ENCODE measurements at places on chromosomes 11 and 22.

DNA sequence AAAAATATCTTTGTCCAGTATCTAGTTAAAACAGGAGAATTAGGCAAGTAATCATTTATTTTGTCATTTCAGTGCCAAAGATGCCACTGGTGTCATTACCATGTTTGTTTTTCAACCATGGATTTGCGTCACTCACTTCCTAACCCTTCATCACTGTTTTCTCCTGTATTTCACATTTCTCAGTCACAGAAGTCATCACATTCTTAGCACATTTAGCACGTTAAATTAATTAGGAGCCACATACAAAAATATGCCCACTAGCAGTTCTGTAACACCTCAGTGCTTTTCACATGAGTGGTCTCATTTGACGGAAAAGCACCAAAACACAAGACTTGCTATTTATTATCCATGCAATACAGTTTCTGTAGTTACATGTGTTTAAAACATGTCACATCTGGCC lies 546.0 kb downstream of the METTL15 start:
- no peak for DNase-seq

DNA sequence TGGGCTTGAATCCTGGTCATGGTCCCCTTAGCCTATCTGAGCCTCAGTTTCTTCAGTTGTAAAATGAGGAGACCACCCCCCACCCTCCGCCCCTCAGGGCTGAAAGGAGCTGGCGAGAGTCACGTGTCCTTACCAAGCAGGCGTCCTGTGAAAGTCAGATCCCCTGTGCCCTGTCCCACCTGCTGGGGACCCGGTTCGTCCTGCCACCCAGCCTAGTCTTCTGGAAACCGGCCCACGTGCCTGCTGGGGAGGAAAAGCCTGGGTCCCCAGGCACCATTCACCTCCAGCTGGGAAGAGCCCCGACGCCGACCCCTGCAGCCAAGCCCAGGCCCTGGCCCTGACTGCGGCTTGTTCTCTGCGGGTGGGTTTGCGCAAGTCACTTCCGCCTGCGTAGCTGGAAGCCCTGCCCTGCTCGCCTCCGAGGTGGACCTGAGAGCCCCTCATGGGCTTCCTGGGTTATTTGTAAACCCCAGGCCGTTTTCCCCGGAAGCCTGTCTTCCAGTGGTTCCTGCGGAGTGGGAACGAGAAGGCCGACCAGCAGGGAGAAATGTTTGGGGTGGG lies 679 bp upstream of the SSH3 start:
- no peak for DNase-seq

- no peak for DNase-seq
These were observed 346.1 kb upstream of the DDI1 start for GRCh38 chr11:103690356-103690755.

GRCh38 chr11:122933416-122933815 lies 48.2 kb downstream of the BSX start:
- no peak for DNase-seq

- no peak for DNase-seq
These were observed 712 bp upstream of the SLC2A11 start for GRCh38 chr22:23856721-23857605.

DNA sequence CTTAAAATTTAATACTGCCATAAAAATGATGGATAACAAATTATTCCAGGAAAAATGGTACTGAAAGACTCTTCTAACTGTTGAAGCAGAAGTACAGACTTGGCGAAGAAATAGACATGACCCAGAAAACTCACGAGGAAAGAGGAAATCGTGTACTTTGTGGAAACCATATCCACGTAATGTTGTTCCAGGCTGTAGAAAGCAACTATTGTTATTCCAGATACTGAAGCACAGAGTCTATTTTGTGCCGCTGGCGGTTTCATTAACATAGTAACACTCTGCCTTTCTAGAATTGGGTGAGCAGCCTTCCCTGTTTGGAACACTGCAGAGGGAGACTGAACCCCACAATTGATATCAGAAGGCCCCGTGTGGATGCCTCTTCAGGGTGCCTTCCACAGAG lies 310.6 kb downstream of the TBC1D22A start:
- DNase-seq, result no peak

GRCh38 chr11:110862407-110862806 lies 150.2 kb upstream of the ARHGAP20 start:
- DNase-seq, result no peak

GRCh38 chr11:723120-723883 lies 17.3 kb downstream of the EPS8L2 start:
- no peak for DNase-seq

GRCh38 chr22:19599626-19600243 lies 75.5 kb upstream of the CLDN5 start:
- DNase-seq, result no peak

DNA sequence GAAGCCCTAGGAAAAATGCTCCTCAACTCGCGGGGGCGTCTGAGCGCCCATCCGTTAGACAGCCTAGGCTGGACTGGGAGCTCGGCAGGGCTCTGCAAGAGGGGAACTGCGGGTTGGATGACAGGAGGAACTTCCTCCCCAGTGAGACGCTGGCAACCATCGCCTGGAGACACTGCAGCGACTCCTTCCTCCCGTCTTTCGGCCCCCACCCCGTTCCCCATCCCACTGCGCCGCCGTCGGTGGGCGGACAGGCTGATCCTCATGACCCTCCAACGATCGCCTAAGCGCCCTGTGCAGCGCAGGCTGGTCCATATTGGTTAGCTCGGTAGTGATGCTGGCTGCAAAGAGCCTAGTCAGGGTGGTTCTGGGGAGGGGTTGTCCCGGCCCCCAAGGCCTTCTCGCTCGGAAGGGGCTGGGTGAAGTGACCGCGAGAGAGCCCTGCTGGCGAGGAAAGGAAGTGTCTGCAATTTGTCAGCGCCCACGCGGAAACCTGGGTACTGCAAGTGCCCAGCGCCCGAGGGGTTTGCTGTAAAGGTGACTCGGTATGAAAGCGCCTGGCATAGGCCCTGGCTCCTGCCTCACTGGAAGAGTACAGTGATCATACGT lies 638 bp downstream of the NRGN start:
- DNase-seq, result peak; percentile 38

DNA sequence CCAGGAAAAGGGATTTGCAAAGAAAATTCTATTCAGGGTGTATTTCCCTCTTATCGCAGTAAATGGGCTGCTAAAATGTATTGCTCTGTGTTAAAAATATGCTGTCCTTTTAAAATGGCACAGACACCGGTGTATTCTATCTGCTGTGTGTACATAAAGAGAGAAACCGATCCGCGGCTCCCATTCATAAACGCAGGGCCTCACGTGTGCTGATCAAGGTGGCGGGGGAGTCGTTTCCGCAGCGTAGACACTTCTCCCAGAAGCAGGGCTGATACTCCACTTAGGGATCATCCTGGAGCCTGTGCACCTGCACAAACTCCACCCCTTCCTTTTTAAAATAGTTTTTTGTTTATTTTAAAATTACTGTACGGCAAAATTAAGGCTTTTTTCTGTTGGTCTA lies 26.1 kb upstream of the IGSF9B start:
- no peak for DNase-seq

DNA sequence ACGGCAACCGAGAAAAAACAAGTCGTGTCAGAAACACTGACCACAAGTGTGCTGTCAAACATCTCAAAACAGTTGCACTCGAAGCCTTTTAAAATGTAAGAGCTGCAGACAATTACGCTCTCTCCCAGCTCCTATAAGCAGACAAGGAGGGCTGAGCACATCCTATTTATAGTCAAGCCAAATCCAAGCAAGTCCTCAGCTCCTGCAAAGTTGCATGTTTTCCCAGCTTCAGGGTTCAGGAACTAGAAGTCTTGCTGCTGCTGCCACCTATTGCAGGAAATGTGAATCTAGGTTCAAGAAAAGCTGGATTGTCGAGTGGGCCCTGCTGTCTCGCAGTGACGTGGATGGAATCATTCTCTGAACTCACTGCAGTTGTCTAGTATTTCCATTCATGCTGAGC lies 15.5 kb downstream of the EFCAB6 start:
- DNase-seq, result no peak

GRCh38 chr11:83063073-83063754 lies 8.5 kb downstream of the RAB30 start:
- DNase-seq, result no peak

GRCh38 chr11:90849312-90849711 lies 626.5 kb upstream of the CHORDC1 start:
- DNase-seq, result no peak

- DNase-seq, result peak; percentile 31
These were observed 751 bp downstream of the ARFGAP3 start for GRCh38 chr22:42856179-42856864.

GRCh38 chr22:46675938-46676337 lies 55.8 kb downstream of the GRAMD4 start:
- no peak for DNase-seq

GRCh38 chr11:69013009-69013951 lies at the start of gene MRGPRF:
MRGPRF (minus strand) TSS chr11:69013246; CDS start chr11:69009901, 3,345 bp downstream.
- DNase-seq, result no peak

DNA sequence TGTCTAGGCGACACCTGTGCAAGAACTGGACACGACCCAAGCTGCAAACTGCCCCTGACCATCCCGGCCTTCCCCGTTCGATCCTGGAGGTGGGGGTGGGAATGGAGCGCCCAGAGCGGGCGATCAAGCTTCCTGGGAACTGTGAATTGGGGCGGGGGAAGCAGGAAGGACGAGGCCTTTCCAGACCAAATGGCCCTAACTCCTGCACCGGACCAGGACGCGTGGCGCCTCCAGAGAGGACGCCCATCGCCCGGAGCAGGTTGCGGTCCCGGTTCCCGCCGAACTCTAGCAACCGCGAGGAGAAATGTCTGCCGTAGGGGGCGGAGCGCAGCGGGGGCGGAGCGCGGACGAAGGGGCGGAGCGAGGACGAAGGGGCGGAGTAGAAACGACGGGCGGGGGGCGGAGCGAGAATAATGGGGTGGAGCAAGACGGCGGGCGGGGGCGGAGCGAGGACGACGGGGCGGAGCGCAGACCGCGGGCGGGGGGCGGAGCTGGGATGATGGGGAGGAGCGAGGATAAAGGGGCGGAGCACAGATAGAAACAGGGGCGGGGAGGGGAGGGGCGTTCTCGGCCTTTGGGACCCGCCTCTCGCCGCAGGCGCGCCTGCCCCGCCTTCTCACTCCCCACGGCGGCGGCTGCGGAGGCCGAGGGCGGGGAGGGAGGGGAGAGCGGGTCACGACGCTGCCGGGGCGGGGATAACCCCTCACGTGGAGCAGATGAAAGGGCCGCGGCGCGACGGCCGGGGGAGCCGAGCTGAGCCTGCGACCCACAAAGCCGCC lies at the start of gene ZNRF3:
Gene ZNRF3 (plus strand): TSS at position 695 of the 779 bp plus-strand sequence. CDS start 195 bp downstream, outside the sequence.
- peak; percentile 86 for DNase-seq

- no peak for DNase-seq
These were observed 34.0 kb downstream of the IGLL5 start for GRCh38 chr22:22921575-22921974.

DNA sequence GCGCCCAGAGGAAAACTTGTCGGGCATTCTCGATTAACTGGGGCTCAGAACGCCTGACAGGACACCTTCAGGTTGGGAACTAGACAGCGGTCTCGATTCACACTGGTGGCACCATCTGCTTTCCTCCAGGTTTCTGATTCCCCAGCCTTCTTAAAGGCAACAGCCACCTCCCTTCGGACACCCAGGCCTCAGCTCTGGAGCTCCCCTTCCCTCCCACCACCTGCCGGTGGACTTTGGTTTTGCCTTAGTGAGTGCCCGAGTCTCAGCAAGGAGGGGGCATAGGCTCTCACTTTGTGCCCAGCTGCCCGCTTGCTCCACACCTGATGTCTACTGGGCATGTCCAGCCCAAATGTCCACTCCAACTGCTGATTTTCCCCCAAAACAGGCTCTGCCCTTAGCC lies 110.4 kb upstream of the PARVA start:
- no peak for DNase-seq

GRCh38 chr22:29342577-29343312 lies 27.2 kb upstream of the RASL10A start:
- DNase-seq, result no peak

GRCh38 chr11:120715239-120715638 lies 203.7 kb downstream of the GRIK4 start:
- no peak for DNase-seq

All from activated T-helper 9 cell treated with anti-CD3 and anti-CD28 coated beads, Interleukin-2, amount 50 U/mL, for 16 hours (primary cell).